ENCODE measurements at places on chromosomes 1 and 21.

DNA sequence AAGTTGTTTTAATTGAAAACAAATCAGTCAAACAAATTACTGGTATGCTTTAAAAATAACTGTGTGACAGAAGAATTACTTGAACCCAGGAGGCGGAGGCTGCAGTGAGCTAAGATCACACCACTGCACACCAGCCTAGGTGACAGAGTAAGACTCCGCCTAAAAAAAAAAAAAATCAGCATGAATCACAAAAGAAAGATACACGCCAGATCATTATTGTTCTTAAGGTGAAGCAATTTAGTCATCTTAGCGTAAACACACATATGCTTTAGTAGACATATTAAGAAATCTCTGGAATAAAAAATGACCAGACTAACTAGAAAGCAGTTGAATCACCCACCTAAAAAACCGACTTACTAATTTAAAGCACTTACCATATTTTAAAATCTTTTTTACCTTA is 20.2 kb downstream of the RERE start:
- DNase-seq: no peak

- DNase-seq: no peak
Observed at GRCh38 chr1:205001162-205001561, 41.9 kb upstream of the CNTN2 start.

- DNase-seq: peak; percentile 47
Observed at GRCh38 chr1:229778794-229779193, 152.7 kb downstream of the URB2 start.

GRCh38 chr1:58529284-58529683 is 17.2 kb downstream of the OMA1 start:
- DNase-seq: no peak

DNA sequence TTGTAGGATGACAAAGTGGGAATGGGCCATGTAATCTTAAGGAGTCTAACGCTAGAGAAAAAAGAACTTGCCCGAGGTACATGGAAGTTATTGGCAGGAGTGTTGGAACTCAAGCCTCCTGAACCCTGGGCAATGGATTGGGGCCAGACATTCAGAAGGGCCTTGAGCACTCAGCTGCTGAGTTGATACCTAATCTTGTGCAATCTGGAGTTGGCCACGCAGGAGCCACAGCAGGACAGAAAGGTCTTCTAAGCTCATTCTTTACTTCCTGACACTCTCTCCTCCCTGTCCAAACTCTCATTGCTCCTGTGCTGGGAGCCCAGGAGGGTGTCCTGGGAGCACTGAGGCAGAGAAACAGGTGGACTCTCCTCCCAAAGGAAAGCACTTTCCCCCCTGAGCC is 25.1 kb upstream of the CSF1 start:
- DNase-seq: no peak

GRCh38 chr1:164886101-164886500 is 327.1 kb downstream of the PBX1 start:
- DNase-seq: no peak

- no peak for DNase-seq
Observed at GRCh38 chr1:164855716-164856329, 296.8 kb downstream of the PBX1 start.

DNA sequence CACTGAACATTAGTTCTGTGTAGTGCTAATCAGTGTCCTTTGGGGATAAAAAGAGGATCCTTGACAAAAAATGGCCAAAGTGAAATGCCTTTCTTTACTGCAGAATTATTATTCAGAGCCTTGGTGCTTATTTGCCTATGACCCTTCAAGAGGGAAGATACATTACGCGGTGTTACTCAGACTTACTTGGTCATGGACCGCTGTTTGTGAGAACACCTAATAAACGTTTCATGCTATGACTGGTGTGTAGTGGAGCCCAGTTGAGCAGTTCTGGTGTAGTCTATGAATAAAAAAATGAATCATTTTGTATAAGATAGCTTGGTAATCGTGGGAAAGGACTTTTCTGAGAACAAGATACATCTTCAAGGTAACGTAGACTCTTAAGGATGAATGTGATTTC is 8.3 kb downstream of the NFYC start:
- no peak for DNase-seq

DNA sequence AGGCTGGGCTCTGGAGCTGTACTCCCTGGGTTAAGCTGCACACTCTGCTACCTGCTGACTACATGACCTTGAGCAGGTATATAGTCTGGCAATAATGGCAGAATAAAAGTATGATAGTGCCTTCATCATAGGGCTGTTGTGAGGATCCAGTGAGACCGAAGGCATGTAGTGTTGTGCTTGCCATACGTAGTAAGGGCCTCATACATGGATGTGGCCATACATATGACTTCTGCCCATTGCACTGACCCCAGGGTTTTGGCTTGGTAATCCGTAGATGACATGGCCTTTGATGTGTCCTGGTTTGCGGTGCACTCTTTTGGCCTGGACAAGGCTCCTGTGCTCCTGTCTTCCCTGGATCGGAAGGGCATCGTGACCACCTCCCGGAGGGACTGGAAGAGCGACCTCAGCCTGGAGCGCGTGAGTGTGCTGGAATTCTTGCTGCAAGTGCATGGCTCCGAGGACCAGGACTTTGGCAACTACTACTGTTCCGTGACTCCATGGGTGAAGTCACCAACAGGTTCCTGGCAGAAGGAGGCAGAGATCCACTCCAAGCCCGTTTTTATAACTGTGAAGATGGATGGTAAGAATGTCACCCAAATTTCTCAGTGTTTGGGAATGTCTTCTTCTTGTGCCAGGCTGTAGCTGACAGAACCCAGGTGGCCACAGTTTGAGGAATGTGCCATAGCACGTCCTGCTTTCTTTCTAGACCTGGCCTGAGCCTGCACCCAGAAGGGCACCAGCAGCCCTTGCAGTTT is 17.0 kb upstream of the CD101 start:
- no peak for DNase-seq

DNA sequence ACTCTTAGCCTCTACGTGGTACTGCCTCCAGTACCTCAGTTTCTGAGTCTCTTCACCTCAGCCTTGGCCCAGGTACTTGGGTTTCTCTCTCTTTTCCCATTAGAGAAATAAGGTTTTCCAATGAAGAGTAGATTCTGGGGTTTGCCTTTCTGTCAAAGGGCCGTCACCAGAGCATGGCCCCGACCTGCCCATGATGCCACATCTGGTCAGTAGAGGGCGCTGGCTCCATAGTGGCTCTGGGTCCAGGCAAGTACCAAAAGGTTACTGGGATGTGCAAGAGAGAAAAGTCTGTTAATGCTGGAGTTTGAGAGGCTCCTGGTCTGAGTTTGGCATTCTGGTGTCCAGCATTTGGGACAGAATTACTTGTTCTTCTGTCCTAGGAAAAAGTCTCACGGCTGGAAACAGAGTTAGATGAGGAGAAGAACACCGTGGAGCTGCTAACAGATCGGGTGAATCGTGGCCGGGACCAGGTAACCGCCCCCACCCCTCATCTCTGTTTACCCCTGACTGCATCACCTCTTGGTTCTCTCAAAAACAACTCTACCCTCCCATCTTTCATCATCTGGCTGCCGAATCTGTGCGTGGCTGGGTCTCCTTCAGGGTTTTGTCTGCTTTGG is 5.3 kb upstream of the TUFT1 start:
- DNase-seq: peak; percentile 60

DNA sequence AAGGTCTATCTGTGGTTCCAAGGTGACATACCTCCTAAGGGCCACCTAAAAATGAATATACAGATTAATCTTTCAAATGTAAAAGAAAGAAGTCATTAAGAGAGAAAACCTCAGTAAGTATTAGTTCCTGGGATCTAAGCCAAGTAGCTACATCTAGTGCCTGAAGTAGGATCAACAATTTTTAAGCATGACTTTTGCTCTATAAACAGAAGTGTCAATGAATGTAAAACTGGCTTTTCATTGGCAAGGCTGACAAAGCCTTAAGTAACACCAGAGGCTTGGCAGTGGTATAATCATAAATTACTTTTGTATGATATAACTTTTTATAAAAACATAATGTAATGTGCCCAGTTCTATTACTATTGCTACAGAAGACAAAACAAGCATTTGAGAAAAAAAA is 12.2 kb upstream of the ACADM start:
- peak; percentile 10 for DNase-seq

All from NCI-H1105 treated with DMSO at 0.1 percent for 48 hours (cell line).